Stimulated activated naive CD4-positive, alpha-beta T cell treated with Interleukin-2 at 50 U/mL for 16 hours (primary cell): ENCODE measurements at places on chromosomes 13 and 19.

- DNase-seq, result no peak
Observed at GRCh38 chr13:97307118-97307881, 85.2 kb downstream of the MBNL2 start.

DNA sequence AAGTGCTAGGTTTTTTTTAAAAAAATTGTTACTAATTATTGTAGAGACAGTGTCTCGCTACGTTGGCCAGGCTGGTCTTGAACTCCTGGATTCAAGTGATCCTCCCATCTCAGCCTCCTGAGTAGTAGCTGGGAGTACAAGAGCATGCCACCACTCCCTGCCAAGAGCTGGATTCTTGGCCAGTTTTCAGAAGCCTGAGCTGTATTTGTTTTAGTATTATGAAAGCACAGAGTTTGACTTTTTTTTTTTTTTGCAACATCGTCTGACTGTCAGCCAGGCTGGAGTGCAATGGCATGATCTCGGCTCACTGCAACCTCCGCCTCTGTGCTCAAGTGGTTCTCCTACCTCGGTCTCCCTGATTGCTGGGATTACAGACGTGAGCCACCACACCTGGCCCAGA lies 7.0 kb downstream of the ARMC6 start:
- no peak for DNase-seq

DNA sequence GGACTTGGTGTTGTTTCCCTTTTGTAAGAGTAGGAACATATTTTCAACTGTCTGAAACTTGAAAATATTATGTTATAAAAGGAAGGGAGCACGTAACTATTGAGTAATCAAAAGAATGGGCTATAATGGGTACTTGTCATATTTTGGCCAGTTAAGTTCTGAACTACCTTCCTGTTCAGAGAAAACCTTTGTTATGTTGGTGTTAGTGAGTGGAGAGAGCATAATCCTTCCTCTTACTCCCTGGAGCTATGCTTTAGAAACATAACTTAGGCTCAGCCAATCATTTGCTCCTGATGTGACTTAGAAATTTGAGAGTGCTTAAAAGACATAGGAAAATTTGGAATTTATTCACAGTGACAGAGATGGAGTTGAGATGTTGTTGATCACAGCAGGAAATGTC lies 482.5 kb upstream of the SPRY2 start:
- no peak for DNase-seq

- no peak for DNase-seq
Observed at GRCh38 chr19:48059331-48059730, 15.5 kb upstream of the CABP5 start.

GRCh38 chr19:35889370-35890112 lies 10.8 kb downstream of the NFKBID start:
- DNase-seq, result no peak
